ENCODE measurements at places on chromosomes 5 and 9. TPM values are rescaled to one million over a fixed set of nuclear protein-coding genes. Genes with fewer than 3 reads are reported as not detected.

DNA sequence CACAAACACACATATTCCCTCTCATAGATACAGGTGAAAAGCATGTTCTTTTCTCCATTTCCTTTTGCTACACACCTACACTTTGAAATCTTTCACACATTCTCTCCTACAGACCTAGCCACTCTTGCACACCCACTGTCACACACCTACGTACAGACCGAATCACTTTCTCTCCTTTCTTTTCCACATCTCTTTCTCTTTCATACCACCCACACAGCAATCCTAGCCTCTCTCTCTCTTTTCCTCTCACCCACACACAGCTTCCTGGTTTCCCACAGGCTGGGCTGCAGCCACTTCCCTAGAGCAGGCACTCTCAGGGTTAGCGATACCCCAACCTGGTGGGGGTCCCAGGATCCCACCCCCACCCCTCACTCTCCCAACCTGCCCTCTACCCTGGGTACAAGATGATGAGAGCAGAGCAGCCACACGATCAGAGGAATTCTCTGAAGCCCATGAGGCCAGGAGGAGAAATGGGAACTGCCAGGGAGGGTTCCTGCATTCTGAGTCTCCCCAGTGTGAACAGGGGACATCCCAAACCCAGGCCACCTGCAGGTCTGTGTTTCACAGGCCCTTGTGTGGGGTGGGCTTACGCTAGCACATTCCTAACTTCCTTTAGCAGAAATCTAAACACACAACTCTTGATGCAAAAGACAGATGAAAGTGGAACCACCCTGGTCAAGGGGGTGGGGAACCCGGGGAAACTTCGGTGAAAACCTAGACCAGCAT lies 17.1 kb upstream of the SYNPO start:
- DNase-seq, result no peak

The ANKDD1B gene
- not detected for total RNA-seq

- no peak for DNase-seq
Observed at GRCh38 chr9:116895961-116896360, 208.9 kb downstream of the TRIM32 start.

DNA sequence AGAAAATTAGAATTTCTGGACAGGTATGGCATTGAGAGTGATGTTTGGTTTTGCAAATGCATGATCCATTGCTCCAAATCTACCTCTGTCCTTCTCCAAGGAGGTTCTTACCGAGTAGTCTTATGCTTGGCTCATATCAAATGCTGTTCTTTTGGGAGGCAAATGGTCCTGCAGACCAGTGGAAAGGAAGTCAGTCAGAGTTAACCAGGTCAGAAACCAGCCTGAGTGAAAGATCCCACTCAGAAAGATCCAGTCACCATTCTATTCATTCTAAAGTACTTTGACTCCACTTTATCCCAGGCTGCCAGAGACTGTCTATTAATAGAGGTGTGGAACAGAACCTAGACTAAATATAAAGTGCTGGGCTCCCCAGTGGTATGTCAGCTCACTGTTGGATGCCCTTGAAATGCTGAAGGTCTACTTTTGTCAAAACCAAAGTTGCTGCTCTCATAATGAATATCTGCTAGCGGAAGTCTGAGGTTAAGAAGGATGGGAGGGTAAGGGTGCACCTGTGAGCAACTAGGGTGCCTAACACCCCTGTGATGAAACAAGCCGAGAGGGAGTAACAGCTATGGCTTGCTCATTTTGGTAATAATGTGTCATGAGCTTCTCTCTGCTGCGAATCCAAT lies 302.2 kb downstream of the ZNF608 start:
- no peak for DNase-seq

DNA sequence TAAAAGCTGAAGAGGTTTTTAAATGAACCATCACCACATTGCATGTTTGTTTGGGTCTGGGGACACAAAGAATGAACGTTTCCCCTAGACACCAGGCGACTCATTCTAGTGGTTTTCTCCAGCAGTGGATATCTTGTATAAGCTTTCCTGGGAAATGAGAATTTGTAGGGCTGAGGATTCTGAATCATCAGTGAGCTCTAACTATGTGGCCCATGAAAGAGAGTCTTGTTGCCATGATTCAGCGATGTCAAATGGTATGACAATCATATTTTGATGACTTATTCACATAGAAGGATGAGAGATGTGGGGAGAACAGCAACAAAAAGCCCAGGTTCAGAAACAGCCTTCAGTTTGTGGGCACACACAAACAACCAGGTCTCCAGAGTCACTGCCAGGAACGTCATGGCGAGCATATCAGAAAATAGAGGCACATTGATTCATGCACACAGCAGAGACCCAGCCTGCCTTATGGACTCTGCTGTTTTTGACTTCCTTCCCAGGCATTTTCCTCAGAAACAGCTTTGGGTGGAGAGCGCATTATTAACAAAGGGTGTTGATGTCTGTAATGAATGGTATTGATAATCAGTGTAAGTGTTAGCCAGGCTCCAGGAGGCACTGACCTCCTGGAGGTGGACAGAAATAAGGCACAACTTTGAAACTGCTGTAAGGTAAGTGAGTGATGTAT lies 13.3 kb downstream of the ZNF474 start:
- DNase-seq, result no peak

The PCDHB5 gene
- 0.18 TPM for total RNA-seq

DNA sequence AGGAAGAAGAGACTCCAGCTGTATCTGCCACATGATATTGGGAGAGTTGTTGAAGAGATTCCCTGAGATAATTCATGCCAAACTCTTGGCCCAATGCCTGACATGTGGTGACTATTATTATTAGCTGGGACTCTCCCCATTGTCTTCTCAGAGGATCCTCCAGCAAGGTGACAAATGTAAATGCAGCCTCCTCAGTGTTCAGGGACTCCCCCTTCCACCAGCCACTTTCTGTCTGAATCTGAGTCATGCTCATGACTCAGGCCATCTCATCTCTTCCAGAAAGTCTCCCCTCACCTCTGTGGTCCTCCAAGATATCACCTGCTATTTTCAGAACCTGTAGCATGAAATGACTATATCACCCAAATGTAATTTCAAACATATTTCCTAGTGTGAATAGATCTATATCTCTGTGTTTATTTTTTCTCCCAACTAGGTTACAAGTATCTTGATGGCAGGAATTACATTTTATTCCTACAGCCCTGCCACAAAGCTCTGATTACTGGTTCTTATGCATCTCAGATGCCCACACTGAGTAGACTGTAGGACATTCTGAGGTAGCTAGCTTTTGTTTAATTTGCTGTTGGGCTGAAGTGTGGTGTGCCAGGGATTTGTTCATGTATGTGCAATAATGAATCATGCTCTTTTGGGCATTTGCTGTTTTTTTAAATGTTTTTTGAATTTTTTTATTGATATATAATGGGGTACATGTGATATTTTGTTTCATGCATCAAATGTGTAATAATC lies 126.6 kb upstream of the IL12B start:
- no peak for DNase-seq

DNA sequence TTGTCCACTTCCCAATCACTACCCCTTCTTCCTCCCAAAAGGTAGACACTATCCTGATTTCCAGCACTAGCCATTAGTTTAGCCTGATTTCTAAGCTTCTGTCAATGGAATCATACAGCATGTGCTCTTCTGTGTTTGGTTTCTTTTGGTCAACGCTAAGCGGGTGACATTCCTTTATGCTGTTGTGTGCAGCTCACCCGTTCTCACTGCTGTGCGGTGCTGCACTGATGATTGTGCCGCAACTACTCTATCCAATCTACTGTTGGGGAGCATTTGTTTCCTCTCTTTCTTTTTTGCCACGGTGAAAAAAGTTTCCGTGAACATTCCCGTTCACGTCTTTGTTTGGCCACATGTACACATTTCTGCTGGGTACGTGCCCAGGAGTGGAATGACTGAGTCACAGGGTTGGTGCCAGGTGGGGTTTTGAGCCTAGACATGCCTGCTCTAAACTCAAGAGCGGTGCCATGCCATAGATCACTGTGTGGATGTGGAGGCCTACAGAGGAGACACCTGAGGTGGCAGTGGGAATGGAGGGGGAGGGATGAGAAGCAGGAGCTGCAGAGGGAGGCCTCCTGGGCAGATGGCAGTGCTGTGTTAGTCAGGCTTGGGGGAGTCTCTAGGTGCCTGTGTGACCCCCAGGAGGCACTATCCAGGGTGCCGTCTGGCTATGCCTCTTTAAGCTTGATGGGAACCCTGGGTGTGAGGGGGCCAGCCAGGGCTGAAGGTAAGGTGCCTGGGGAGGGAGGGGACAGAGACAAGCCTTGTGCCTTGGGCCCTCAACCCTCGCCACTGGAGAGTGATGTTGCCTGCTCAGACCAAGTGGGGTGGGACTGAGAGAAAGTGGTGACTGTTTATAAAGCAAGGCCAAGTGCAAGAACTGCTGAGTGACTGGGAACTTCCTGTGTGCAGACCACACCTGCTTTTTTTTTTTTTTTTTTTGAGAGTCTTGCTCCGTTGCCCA lies 11.4 kb upstream of the ANKRD33B start:
- peak; percentile 41 for DNase-seq

The FRMPD1 gene
- total RNA-seq, result not detected

DNA sequence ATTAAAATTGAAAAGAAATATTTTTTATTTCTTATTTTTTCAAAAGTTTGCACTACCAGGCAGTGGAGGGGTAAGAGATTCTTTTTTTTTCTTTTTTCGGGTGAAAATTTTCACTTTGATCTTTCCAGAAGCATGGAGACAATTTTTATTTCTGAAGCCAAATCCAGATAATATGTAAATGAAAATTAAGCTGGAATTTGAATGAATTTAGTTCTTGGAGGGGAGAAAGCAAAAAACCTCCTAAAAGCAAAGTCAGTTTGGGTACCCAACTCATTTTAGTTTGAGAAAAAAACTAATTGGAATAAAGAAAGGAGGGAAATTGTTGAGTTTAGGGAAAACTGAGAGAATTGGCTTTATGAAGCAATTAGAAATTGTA lies 872 bp downstream of the ZNF618 start:
- DNase-seq, result no peak

The HDHD3 gene
- 56.1 TPM for total RNA-seq

The TAF11L5 gene
- total RNA-seq, result not detected

GRCh38 chr5:50963971-50964745 lies 297.7 kb downstream of the PARP8 start:
- DNase-seq, result no peak

DNA sequence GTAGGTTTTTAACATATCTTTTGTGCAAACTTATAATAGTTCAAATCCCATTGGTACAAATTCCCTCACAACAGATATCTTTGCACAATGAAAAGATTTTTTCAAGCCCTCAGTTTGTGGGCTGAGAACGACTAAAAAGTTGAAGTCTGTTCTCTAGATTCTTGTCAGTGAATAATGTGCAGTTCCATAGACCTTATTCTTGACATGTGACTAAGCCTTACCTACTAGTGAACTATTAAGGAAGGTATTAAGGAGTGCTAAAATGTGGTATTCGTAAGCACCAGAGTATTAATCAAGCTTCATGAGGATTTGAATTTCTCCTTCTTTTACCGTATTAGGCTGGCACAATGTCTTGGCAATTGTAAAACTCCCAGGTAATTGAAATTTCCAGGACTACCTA lies 205.6 kb upstream of the DMRTA1 start:
- DNase-seq, result no peak

The CCDC180 gene
- 2.9 TPM for total RNA-seq

GRCh38 chr5:156378159-156378558 lies 51.2 kb downstream of the SGCD start:
- no peak for DNase-seq

GRCh38 chr5:135129307-135129706 lies 95.3 kb upstream of the PITX1 start:
- no peak for DNase-seq

The TRPM3 gene
- total RNA-seq, result not detected

- no peak for DNase-seq
Observed at GRCh38 chr5:71589903-71590302, 2.8 kb downstream of the MCCC2 start.

DNA sequence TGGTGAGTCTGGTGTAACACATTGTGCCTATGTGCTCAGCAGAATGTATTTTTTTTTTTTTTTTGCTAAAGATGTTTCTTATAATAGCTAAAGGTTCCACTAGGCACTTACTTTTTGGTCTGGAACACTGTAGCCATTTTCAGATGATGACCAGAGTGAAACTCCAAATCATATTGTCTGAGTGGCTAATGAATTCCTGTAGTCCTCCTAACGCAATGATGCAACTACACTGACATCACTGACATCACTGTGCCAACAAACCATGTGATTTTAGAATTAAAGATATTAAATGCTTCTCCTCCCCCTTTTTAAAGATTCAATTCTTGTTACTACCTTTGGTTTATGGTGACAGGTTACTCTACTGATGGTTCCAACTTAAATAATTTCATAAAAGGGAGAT lies 28.8 kb downstream of the JAKMIP2 start:
- DNase-seq, result no peak

DNA sequence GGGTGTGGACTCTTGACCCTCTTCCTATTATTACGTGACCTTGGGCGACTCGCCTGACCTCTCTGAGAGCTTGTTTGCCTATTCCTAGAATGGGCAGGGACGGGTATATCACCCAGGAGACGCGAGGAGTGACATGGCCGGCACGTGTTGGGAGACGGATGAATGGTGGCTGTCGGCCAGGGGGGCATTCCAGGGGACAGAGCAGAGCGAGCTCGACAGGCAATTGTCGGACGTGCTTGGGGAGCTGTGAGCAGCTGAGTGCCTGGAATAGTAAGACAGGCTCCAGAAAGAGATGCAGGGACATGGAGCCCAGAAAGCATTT lies 29.3 kb upstream of the UNC5A start:
- peak; percentile 33 for DNase-seq

- DNase-seq, result peak; percentile 74
Observed at GRCh38 chr5:83718195-83718825, 2.3 kb downstream of the HAPLN1 start.

DNA sequence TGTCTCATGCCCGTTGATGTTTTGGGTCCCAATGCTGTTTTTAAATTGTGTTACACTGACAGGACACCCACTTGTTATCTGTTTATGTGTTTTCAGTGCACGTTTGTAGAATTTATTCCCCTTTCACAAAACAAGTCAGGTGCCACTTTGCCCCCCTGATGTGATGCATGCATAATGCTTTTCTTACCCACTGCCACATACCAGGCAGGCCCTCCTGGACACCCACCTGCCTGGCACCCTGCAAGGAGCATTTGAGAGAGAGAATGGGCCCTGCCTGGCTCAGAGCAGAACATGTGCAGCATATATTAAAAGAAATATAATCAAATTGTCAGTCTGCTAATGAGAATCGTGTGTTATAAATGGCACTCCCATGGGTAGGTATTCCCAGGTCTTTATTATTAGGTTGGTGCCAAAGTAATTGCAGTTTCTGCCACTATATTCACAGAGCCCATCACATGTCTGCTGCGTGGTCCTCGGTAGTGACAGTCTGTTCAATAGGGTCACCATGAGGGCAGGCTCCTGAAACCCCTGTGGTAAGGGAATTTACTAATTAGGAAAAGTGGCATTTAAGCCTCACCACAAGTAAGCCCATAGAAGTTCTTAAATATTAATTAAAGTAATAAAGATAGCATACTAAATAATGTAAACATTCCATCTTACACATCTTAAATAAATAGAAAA lies 52.2 kb upstream of the CKMT2 start:
- no peak for DNase-seq

- DNase-seq, result no peak
Observed at GRCh38 chr5:107337281-107337680, 333.5 kb downstream of the EFNA5 start.

DNA sequence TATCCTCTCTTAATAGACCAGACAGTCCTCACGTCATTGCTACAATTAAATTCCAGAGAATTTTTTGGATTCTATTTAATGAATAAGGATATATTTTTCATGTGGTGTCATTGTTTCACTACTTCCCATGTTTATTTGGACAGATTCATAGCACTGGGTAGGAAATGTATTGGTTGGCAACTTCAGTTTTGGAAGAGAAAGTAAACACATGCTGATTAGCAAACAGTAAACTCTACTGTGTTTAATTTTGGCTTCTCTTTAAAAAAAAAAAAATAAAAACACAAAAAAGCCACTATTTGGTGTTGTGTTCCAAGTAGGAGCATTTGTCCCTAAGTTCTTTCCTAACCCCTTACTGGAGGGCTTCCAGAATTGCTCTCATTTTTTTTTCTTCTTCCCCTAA lies 77.3 kb downstream of the NFIB start:
- no peak for DNase-seq

Data from Peyer's patch (tissue), 4 donors.